Subcutaneous adipose tissue (tissue), 4 donors: ENCODE measurements at places on chromosomes 1 and 21. TPM values are rescaled to one million over a fixed set of nuclear protein-coding genes. Genes with fewer than 3 reads are reported as not detected.

Gene PADI4
- total RNA-seq = not detected

Gene UBASH3A
- total RNA-seq = 0.38 TPM

Gene C1orf94
- total RNA-seq = not detected

Gene DIRAS3
- 1.1 TPM for total RNA-seq

Gene VCAM1
- 25.1 TPM for total RNA-seq

Gene MX2
- total RNA-seq = 16.4 TPM

Gene DNAI4
- 5.3 TPM for total RNA-seq

Gene RAP1GAP
- not detected for total RNA-seq

Gene TNNT2
- total RNA-seq = not detected
